ENCODE measurements at places on chromosomes 11 and 22. TPM values are rescaled to one million over a fixed set of nuclear protein-coding genes. Genes with fewer than 3 reads are reported as not detected.

The CECR2 gene
- not detected for total RNA-seq

The POU2AF3 gene
- total RNA-seq = not detected

The TXN2 gene
- 49.6 TPM for total RNA-seq

GRCh38 chr22:45516923-45517675, 14.4 kb downstream of the FBLN1 start:
- DNase-seq = peak; percentile 62

- DNase-seq = no peak
These were observed 31.8 kb upstream of the RAPSN start for GRCh38 chr11:47480762-47481161.

DNA sequence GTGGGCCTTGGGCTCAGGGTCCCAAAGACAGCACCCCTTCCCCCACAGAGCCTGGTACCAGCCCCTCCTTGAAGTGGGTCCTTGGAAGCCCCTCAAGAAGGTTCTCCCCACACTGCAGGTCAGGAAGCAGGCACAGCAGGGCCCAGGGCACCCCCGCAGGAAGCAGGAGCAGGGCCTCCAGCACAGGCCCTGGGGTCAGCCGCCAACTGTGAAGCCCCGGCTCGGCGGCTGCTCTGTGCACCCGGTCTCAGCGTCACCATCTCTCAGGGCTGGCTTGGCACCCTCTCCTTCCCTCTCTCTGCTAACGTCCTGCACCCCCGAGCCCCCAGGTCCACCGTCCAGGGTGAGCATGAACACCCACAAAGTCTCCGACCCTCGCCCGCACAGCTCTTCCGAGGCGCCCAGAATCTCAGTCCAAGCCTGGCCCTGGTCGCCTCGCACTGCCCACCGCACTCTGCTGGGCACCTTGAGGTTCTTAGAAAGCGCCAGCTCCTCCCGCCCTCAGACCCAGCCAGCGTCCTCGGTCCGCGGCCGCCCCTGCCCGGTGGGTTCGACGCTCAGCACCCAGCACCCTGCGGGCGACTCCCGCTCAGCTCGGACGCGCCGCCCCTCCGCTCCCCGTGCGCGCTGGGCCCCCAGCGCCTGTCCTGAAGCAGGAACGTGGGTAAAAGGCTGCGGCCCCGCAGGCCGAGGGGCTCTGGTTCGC, 1.4 kb upstream of the SIGIRR start:
- DNase-seq = no peak

DNA sequence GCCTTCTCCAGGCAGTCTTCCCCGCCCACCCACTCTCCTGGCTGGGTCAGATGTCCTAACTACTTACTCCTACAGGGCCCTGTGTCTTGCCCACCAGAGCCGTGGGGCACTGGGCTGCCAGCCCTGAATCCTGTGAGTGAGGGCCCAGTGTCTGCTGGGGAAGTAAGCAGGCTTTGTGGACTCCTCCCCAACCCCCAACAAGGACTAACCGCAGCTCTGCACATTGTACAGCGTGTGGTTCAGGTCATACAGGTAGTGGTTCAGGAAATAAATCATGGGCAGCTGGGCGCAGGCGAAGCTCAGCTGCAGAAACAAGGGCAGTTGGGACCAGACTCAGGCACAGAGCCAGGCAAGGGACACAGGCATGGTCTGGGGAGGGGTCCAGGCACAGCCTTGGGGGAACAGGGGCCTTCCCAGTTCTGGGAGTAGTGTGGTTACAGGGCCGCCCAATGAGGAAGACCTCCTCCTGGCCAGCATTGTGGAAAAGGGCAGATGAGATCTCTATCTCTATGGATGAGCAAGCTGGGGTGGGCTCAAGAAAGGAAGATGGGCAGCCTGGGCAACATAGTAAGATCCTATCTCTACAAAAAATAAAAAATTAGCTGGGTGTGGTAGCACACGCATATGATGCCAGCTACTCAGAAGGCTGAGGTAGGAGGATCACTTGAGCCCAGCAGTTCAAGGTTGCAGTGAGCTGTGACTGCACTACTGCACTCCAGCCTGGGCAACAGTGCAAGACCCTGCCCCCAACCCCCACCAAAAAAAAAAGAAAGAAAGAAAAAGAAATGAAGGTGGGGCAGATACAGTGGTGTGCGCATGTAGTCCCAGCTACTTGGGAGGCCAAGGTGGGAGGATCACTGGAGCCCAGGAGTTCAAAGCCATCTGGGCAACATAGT, 5.5 kb downstream of the UNC93B1 start:
- DNase-seq = no peak

DNA sequence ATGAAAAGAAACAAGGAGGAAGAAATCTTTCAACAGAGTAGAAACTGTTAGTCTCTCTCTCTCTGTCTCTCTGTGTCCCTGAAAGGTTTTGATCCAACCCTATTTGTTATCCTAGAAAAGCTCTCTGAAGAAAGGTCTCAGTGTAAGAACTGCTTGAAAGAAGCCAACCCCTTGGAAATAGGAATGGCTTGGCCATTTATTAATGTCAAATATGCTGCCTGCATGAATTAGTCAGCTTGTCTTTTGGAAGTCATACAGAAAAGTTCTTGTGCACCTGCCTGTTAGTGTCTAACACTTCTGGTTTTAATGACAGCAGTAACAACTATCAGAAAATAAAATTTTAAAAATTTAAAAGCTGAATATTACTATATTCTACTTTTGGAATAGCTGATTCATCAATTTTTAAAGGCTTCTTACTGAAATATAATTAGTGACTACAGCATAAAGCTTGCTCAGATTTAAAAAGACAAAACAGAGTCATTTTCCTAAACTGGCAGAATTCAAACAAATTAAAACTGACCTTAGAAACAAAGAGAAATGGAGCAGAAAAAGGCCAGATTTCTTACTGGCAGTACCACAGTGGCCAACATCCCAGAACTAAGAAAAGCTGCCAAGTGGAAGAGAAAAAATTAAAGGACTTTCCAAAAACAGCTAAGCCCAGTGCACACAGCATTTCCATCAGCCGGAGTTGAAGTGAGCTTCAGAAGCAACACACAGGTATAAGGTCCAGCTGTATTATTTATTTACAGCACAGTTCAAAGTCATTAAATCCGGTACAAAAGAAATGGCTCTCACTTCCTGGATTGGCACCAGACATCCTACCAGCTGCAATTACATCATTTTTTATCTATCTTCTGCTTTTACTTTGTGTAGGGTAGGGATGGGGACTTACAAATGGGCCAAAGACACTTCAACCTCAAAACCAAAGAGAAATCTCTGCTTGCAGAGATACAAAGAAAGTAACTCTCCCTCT, 76.3 kb downstream of the PRCP start:
- DNase-seq = no peak
